ENCODE measurements at places on chromosomes 12 and 14.

GRCh38 chr12:51536159-51536558 is 54.9 kb upstream of the SCN8A start:
- no peak for DNase-seq

DNA sequence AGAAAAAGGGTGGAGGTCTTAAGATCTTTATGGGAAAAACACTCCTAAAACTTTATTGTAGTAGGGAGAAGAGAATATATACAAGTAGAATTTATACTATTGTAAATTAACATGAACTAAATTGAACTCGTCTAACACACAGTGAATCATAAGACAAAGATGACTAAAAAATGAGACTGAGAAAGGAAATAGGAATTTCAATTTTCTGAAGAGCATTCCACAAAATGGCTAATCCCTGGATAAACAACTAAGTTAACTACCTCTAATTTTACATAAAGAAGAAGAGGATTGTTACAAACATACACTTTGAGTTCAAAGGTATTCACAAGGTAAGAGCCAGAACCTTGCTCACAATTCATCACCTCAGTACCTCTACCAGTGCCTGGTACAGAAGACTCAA is 2.0 kb downstream of the MAP4K5 start:
- DNase-seq, result no peak

GRCh38 chr14:97253756-97254155 is 456.6 kb downstream of the VRK1 start:
- no peak for DNase-seq

DNA sequence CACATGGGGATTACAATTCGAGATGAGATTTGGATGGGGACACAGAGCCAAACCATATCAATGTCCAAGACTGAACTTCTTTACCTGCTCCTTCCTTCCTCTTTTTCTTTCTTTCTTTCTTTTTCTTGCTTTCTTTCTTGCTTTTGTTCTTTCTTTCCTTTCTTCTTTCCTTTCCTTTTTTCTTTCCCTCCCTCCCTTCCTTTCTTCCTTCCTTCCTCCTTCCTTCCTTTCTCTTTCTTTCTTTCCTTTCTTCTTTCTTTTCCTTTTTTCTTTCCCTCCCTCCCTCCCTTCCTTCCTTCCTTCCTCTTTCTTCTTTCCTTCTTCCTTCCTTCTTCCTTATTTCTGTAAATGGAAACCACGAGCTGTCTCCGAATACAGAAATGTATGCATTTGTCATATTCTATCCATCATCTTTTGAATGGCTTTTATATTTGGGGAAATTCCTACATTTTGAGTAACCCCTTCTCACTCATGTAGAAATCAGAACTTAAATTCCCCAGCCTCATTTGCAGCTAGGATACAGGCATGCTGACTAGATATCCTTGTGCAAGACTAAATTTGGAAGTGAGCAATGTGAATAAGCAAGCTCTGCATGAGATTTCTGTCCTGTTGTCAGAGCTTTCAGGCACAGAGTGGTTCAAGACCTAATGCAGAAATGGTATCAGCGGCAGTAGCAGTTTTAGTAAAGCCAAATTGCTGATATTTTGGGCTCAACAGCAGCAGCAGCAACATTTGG is 11.5 kb downstream of the GPR33 start:
- DNase-seq, result no peak

- DNase-seq, result no peak
Measured at GRCh38 chr14:75511201-75511600, 11.1 kb upstream of the BATF start.

DNA sequence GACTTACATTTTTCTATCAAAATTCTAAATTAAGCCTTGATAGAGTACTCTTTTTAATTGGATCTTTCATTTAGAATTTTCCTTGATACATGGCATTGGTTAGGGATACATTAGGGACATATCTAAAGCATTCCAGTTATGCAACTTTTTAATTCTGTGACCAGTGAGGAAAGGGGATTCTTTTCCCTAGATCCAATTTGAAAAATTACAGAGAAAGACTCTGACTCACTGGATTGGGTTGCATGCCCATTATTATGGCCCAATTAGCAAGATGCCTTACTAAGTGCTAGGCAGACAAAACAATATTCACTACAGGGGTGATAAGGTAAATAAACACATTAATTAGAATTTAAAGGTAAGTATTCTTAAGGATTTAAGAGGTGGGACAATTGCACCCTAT is 5.2 kb upstream of the RAD52 start:
- no peak for DNase-seq

DNA sequence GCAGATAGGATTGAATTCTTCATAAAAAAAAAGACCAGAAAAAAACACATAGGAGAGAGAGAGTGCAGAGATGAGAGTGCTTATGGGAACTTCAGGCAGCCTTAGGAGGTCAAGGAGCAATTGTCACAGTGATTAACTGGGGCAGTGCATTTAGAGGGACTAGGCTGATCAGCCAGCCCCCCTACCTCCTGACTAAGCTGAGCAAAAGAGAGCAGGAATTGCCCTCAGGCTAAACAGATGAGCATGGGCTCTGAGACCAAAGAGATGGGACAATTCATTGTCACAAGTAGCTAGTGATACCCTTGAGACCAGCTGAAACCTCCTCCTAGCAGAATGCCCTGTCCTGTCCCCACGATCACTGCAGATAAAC is 124.0 kb downstream of the BTG1 start:
- DNase-seq, result no peak

GRCh38 chr12:52791271-52792184 is 4.4 kb downstream of the KRT3 start:
- DNase-seq, result no peak

- no peak for DNase-seq
Measured at GRCh38 chr12:58533652-58534051, 386.7 kb downstream of the LRIG3 start.

DNA sequence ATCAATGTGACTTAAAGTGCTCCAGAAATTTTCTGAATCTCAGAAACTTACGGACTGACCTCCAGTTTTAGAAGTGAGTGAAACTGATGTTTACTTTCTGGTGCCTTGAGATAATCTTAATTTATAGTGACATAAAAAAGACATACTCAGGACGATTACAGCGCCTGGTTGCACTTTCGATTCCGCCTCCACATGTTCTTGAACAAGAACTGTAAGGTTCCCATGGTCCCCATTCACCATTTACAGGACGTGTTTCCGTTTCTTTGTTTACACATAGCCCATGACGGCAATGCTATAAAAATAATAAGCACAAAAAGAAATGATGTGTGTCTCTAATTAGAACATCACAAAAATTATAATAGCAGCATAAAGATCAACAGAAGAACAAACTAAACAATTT is 98.2 kb downstream of the ADAMTS20 start:
- DNase-seq, result peak; percentile 46

GRCh38 chr12:12378616-12379015 is 21.7 kb downstream of the BORCS5 start:
- DNase-seq, result no peak

GRCh38 chr14:76268700-76269099 is 107.2 kb upstream of the ESRRB start:
- no peak for DNase-seq

GRCh38 chr12:102824218-102824835 is 92.7 kb downstream of the PAH start:
- no peak for DNase-seq

- no peak for DNase-seq
Measured at GRCh38 chr12:102423462-102423861, 56.9 kb downstream of the IGF1 start.

- no peak for DNase-seq
Measured at GRCh38 chr14:49934646-49935045, 41.8 kb downstream of the ARF6 start.

DNA sequence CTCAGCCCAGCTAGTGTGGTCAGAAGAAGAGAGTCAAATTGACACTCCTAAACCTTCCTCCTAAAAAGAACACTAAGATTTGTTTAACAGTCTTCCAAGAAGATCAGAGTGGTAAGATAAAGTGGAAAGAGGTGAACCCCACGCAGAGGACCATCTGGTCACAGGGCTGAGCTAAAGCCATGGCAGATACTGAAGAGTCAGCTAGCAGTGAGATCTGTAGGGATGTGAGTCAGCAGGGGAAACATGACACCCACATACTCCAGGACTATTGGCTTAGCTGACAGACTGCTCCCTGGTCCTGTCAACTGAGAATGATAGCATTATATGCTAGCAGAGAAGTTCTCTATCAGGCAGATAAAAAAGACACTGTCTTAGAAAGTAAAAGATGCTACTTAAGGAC is 269.4 kb upstream of the ALG10 start:
- no peak for DNase-seq

Measured in LoVo (cell line).